Stimulated activated CD4-positive, alpha-beta T cell treated with anti-CD3 and anti-CD28 coated beads, TNF-alpha, amount 100 ng/mL, for 1 hour (primary cell): ENCODE measurements at places on chromosomes 16 and 17.

DNA sequence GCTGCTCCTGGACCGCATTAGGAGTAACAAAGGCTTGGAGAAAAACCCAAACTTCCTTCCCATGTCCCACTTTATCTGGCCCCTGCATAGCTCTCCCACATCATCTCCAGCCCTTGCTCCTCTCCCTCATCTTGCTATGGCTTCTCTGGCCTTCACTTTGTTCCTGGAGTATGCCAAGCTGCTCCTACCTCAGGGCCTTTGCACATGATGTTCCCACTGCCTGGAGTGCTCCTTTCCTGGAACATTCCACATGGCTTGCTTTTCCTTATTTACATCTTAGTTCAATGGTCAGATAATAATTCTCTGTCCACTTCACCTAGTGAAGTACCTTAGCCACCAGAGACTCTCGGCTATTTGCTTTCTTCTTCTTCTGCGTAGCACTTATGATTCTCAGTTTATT is 4.3 kb upstream of the KSR1 start:
- no peak for DNase-seq

DNA sequence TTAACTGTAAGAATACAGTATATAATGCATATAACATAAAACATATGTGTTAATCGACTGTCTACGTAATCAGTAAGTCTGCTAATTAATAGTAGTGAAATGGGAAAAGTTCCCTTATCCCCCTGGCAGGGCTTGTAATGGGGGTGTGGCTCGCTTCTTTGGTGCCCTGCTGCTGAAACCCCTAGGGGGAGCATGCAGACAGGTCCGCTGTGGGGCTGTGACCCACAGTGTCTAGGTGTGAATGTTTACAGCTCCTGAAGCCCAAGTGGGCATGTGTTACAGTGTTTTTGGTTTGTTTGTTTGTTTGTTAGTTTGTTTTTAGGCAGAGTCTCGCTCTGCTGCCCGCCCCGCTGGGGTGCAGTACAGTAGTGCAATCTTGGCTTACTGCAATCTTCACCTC is 495.7 kb downstream of the SHISA9 start:
- no peak for DNase-seq

DNA sequence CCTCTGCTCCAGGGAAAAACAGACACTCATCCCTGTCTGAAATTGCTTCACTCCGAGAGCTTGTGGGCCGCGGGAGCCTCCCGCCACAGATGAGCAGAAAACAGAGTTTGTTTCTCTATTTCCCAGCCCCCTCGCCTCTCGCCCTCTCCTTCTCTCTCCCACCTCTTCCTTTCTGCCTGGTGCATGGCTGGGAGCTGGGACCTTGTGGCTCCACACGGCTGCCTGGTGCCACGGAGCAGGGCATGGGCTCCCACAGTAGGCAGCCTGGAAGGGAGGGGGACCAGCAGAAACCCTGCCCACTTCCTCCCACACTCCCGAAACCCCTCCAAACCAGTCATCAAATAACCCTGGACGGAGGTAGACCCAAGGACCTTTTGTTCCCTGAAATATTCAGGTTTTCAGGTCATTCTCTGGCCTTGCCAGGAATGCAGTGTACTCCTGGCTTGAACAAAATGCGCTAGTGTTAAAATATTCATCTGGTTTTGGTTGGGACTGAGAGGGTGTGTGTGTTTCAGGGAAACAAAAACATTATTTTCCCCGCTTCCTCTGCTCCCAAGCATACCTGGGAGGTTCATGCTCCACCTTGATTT is 204.9 kb downstream of the C16orf78 start:
- DNase-seq: no peak

DNA sequence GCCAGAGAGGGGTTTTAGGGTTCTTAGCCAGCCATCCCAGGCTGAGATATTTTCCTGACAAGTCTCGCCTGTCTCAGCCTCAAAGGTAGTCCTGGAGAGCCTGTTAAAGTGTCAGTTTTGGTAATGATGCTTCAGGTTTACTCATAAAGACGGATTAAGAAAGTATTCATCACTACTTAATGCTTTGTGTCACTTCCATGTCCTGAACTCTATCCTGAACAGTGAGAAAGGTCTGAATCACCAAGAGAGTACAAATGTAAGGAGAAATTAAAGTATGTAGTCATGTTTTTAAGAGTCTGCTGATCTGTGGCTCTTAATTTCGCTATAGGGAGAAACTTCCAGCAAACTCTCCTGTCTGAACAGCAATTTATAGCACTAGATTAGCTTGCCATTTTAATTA is 14.0 kb downstream of the RPGRIP1L start:
- DNase-seq: no peak

GRCh38 chr16:85197611-85198566 is 85.6 kb upstream of the CIBAR2 start:
- DNase-seq: no peak

DNA sequence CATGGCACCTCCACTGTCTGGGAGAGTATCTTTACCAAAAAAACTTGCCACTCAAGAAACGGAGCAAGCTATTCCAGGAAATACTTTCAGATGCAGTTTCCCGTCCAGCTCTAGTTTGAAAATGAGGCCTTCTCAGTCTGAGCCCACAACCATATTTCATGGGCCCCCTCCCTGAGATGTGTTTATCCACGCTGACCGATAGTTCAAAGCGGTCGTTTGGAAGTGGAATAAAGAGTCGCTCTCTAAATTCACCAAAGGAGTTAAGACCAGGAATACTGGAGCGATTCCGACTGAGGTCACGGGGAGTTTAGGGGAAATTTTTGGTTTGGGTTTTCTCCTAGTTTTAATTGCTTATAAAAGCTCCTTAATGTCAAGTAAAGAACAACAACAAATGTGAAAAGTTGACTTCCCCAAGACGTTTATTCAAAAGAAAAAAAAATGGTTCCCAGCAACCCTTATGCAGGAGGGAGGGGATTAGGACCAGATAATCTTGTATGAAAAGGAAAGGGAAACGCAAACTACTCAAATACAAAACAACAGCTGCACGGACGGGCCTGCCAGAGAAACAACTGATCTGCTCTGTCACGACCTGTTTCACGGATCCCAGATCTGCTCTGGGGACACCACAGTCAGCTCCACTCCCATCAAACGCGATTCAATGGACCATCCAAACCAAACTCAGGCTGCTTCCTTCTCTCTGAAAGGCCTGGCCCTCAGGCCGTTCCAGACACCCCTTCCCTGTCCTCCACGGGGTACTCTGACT is 77.1 kb downstream of the MRM3 start:
- no peak for DNase-seq

GRCh38 chr16:71476457-71477124 is 12.5 kb downstream of the ZNF19 start:
- DNase-seq: no peak

DNA sequence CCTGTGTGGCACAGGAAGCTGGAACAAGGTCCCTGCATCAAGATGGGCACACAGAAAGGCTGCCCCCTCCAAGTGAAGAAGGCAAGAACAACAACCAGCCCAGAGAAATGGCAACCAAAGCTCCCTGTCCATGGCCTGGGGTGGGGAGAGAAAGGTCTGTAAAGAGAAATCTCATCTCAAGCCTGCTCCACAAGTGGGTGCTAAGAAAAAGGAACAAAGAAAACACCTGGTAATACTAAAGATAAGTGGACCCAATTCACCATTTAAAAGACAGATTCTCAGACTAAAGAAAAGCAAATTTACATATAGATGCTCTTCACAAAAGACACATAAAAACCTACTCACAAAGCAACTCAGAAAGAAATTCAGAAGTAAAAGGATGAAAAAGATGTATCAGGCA is 107.4 kb downstream of the PARN start:
- DNase-seq: no peak

DNA sequence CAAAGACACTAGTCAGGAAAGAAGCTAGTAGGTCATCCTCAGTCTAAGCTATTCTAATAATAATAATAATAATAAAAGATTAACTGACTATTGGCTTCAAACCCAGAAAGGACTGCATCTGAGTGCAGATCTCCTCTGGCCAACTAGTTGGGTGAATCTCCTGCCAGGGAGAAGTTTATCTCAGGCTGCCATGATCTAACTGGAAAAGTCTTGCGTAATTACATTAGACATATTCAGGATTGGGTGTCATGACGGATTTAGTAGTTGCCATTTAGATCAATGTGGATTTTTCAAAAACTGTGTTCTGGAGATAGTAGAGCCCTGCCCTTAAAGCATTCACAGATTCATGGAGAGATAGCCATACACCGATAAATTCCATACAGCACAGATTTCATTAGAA is 69.5 kb downstream of the KIF2B start:
- DNase-seq: no peak

DNA sequence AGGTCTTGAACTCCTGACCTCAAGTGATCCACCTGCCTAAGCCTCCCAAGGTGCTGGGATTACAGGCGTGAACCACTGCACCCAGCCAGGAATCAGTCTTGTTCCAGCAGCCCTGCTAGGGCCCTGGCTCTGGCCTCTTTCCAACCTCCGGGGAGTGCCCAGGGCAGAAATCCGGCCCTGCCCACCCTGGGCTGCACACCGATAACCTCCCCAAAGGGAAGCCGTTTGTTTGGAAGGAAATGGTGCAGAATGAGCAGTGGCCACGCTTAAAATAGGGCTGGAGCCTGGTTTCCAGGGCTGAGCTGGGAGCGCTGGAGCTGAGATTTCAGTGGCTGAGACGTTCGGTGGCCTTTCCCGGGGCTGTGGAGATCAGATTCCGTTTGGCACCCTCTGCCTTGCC is 17.8 kb upstream of the EMP2 start:
- DNase-seq: no peak

- DNase-seq: no peak
Observed at GRCh38 chr16:10039220-10040096, 142.8 kb downstream of the GRIN2A start.

DNA sequence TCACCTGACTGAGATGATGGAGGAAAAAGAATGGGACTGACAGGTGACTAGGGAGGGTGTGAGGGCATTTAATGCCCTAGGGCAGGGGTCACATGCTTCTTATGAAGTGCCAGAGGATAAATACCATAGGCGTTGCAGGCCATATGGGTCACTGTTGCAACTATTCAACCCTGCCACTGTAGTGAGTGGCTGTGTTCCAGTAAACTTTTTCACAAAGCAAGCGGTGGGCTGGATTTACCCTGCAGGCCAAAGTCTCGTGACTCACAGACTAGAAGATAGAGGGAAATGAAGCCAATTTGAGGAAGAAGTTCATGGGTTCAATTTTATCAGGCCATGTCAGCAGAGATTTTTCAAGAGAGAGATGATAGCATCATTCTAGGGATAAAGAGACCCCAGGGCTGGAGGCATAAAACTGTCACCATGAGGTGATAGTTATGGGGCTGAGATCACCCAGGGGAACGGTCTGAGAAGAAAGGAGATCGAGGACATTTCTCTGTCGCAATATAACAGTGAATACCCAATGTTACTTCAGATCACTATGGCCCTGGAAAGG is 8.6 kb downstream of the ARHGAP17 start:
- no peak for DNase-seq

GRCh38 chr16:88807142-88807625 is 3.6 kb downstream of the CDT1 start:
- no peak for DNase-seq
